ENCODE measurements at places on chromosomes 2 and 18.

DNA sequence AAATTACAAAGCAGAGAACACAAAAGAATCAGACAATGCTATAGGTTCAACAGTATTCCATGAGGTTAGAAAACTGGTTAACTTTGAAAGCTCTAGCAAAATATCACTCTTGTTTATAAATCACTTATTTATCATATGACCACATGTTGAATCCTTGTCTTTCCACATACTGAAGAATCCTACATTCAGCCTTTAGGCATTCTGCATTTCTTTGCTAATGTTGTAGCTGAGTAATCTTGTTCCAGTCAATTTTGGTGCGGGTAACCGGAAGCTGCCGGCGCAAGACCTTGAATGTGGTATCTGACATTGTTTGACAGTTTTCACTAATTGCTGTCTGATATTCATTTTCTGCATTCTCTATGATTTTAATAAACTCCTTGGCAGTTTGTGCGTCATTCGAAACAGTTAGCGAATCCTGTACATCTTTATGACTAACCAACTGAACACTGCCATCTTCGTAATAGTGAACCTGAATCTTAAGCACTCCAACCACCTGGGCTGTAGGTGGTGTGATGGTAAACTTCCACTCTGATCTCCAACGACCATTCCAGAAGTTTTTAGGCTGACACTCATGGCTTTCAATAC lies 154.1 kb downstream of the BAZ2B start:
- DNase-seq, result no peak

GRCh38 chr18:28581521-28582071 lies 404.7 kb upstream of the CDH2 start:
- DNase-seq, result no peak

DNA sequence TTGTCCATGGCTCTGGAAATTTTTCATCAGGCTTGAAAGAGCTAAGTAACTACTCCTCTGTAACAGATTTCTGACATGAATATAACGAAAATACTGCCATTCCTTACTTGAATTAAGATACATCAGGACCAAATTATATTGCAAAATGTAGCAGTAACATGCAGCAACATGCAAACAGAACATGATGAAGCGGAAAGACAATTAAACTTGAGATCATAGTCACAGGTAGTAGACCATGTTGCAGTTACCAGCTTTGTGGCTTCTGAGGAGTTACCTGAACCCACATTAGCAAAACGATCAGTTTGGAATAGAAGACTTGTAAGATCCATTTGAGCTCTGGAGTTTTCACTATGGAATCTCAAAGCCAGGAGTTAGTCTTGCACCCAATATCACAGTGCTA lies 76.2 kb downstream of the MREG start:
- DNase-seq, result no peak

DNA sequence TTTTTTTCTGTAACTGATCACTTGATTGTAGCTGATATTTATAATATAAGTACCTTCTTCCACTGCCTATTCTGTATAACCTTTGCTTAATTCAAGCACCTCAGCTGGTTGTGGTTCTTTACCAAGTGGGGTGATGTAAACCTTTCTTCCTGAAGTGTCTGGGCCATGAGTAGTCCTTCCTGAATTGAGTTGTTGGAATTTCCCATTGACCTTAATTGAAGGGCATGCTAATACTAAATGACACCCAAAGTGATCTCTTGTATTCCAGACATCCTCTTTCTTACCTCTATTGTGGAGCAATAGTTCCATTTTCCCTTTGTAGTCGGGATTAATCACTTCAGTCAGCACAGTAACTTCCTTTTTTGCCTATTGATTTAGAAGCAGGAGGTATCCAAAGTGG lies 1496.8 kb upstream of the CELF4 start:
- DNase-seq, result no peak

DNA sequence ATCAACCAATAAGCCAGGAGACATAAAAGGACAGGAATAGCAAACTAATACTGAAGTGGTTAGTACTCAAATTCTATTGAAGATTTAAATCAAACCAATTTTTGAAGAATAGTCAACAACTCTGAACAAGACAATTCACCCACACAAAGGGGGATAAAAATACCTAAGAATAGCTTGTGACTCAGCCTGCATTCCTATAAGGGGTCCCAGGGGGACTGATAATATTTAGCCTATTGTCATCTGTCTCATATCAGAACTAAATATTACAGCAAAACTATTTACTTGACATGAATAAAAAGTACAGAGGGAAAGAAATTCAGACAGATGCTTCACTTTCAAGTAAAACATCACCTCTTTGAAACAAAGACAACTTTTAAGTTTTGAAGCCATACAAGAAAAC lies 7.7 kb downstream of the ITSN2 start:
- no peak for DNase-seq

DNA sequence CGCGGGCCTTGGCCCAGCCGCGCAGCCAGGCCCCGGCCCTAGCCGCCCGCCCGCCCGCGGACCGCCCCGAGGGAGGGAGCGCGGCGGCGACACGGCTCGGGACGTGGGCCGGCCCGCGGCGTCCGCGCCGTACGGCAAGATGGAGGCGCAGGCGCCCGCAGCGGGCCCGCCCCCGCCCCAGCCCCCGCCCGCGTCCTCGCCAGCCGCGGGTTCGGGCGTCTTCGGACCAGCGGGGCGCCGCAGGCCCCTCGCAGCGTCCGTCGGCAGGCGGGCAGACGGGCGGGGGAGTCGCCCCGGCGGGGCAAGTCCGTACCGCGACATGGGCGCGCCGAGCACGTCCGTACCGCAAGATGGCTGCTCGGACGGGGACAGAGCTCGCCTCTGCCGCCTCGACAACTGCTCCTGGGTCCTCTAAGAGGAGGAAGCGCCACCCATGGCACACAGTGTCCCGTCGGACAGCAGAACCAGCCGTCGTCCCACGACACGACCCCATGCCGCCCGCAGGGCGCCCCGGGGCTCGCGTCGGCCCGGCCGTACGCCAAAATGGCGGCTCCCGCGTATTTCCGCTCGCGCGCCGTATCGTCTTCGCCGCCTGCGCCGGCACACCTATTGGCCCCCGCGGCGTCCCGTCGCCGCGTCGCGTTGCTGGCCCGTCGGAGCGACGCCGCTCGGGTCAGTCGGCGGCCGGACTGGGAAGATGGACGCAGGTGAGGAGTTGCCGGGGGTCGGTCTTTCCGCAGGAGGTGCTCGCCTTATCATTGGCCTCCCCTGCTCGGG lies at the start of the genes ATG4B and THAP4:
Gene ATG4B (plus strand): TSS at position 676 of the 777 bp plus-strand sequence. CDS start 22 bp downstream, at position 698.
Gene THAP4 (minus strand): TSS at position 141 of the 777 bp plus-strand sequence. CDS start 141 bp downstream, outside the sequence.
- peak; percentile 75 for DNase-seq

DNA sequence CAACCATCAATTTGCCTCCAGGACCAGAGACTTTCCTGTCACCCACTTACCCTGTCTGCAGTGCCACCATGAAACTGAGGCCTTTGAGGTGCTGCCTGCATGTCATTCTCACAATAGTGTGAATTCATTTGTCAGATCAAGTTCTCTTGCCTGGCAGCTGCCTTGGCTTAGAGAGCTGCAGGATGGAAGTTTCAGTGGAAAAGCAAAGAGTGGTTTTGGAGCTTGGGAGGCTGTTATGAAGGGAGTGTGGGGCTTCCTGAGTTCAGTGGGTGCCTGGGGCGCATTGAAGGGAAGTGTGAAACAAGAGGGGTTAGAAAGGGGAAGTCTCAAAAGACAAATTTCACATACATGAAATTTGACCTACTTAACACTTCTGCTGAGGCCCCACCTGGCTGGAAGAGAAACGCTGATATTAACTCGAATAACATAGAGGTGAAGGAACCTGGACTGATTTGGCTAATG lies 7.9 kb upstream of the LBH start:
- DNase-seq, result no peak

- no peak for DNase-seq
Measured at GRCh38 chr2:181366675-181367175, 90.5 kb upstream of the ITGA4 start.

DNA sequence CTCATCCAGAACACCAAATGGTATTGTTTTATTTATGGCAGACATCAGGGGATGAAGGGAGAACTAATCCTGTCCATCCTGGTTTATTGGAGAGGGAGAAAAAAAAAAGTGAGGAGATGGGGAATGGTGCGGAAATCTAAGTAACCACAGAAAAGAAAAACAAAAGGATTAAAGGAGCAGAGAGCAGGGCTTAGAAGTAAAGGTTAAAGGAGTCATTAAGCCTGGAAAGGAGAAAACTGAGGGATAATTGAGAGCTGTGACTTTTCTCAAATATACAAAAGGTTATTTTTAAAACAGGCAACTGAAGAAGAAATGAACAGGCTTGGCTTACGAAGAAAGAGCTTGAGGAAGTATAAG lies 127.2 kb upstream of the PPP1CB start:
- no peak for DNase-seq

DNA sequence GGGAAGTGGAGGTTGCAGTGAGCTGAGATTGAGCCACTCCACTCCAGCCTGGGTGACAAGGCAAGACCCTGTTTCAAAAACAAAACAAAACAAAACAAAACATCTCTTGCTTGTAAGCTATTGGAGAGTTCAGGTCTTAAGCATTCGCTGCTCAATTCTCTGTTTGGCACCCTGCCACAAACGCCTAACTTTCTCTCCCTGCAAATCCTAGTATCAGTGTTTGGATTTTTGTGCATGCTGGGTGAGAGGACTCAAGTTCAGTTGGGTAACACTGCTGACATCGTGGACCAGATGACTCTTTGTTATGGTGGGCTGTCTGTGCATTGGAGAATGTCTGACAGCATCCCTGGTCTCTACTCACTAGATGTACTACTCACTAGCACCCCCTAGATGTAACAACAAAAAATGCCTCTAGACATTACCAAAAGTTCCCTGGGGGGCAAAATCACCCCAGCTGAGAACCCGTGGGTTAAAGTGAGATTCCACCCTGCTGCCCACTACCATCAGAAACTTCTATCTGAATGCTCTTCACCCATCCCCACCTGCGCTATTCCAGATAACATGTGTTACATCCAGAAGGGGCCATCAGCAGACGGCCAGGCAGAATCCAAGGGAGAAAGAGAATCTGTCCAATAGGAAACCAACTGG lies 50.9 kb downstream of the CACNB4 start:
- DNase-seq, result no peak

GRCh38 chr2:184203661-184204060 lies 394.7 kb upstream of the ZNF804A start:
- no peak for DNase-seq

- DNase-seq, result no peak
Measured at GRCh38 chr2:192194265-192194865, 368 bp downstream of the TMEFF2 start.

Data from CMK (cell line).